ENCODE measurements at places on chromosomes 5 and 9. TPM values are rescaled to one million over a fixed set of nuclear protein-coding genes. Genes with fewer than 3 reads are reported as not detected.

The TUSC1 gene
- 8.5 TPM for total RNA-seq

The TRPM3 gene
- 11.9 TPM for total RNA-seq

The DNAH5 gene
- total RNA-seq, result 0.12 TPM

The CCL19 gene
- not detected for total RNA-seq

The RMRP gene
- 21,628 TPM for total RNA-seq

The CDX1 gene
- 0.15 TPM for total RNA-seq

The PLPPR1 gene
- total RNA-seq, result not detected

The KCNV2 gene
- not detected for total RNA-seq

The ARL14EPL gene
- total RNA-seq, result not detected

The GDA gene
- total RNA-seq, result not detected

The CCNI2 gene
- not detected for total RNA-seq

The TBC1D9B gene
- total RNA-seq, result 57.7 TPM
